Central memory CD8-positive, alpha-beta T cell (primary cell): ENCODE measurements at places on chromosomes 3 and 15.

DNA sequence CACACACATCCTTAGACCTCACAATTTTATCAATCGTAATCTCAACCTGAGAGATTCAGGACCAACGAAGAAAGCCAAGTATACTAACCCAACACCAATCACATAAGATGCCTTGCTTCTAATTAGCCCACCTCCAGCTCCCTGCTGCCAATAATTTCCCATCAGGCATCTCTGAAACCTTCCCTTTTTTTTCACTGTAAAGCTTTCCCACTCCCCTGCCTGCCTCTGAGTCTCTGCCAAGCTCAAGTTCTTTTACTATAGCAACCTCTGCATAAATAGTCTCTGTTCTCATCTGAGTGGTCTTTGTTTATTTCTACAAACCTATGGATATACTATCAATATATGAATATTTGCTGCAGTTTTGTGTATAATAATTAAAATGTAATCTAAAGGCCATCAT lies 86.5 kb downstream of the PIK3CB start:
- DNase-seq: no peak

DNA sequence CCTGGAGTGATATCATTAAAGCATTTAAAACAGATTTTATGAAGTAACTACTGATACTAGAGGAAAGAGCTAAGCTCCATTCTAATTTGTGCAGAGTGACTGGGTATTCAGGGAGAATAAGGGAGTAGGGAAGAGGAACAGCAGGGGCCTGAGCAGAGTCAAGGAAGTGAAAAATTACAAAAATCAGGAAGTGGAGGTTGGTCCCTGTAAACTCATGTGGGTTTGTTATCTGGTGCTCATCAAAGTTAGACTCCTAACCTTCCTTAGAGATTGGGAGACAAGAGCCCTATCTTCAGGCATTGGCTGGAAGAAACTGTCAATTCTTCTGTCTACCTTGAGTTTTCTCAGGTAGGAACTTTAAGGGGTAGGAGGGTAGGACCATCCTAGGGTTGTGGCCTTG lies 82.5 kb downstream of the NEK11 start:
- DNase-seq: no peak

- no peak for DNase-seq
Observed at GRCh38 chr3:49462222-49462621, 7.8 kb upstream of the DAG1 start.

DNA sequence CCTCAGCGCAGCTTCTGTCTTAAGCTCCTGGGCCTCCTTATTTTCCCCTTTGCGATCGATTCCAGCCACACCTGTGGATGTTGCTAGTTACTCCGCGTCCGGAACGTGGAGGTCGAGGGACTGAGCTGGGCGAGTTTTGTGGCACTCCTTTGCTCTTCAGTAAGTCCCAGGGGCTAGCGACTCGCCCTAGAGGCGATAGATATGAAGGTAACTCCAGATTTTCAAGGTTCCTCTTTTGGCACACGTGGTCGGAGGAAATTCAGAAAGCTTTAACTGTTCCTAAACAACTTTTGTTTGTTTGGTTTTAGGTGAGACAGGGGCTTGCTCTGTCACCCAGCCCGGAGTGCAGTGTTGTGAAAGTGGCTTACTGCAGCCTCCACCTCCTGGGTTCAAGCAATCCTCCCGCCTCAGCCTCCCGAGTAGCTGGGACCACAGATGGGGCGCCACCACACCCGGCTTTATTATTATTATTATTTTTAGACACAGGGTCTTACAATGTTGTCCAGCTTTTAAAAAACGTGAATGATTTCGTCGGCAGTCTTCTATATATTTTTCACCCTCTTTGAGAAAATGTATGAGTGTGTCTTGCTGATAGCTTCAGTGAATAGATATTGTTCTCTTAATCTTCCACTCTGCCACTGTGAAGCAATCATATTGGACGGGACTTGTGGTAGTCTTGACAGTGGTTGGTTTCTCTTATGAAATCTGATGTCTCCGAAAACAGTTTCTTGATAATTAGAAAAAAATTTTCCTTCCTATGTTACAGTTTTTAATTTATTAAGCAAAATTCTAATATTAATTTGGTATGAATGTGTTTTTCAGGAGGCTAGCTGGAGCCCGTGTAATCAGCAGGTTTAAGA lies 785 bp downstream of the MFSD1 start:
- DNase-seq: no peak

- peak; percentile 49 for DNase-seq
Observed at GRCh38 chr3:14425581-14426304, 23.3 kb downstream of the SLC6A6 start.

DNA sequence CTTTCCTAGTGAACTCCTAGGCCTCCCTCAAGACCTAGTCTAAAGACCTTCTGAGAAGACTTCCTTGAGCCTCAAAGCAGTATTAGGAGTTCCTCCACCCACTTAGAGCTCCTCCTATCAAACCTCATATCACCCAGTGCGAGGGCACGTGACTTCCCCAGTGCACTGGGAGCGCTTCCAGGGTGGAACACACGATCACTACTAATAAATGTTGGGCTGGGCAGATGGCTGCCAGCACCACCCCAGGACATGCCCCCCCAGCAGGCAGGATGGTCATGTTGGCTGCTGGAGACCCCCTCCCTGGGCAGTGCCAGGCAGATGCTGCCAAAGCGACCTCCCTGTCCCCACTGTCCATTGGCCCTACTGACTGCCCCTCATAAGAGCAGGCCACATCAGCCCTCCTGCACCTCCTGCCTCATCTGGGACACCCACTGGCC lies 8.5 kb upstream of the PLXND1 start:
- DNase-seq: no peak

GRCh38 chr15:25972141-25972675 lies 109.1 kb upstream of the ATP10A start:
- DNase-seq: no peak

DNA sequence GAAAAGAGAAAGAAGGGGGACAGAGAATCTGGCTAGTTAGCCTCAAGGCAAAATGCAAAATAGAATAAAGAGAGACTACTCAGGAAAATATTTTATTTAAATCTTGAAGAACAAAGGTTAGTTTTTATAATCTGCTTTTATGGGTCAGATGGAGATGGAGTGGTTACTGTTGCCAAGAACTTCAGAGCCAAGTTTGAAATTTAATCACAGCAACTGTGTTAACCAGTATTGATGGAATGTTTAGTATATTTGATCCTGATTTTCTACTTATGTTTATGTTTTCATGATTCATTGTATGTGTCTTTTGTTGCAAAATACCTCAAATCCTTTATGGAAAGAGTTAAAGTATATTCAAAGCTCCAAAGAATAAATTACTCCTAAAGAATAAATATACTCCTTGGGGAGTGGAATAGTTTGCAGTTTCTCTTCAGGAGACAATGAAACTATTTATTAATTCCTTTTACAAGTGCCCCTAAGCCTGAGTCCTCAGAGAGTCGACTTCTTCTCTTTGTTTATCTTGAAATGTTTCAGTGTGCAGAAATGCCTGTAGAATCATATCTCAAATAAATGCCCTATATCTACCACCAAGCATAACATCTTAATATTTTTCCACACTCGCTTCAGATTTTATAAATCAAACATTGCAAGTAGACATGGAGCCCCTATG lies 60.9 kb upstream of the THSD4 start:
- no peak for DNase-seq

DNA sequence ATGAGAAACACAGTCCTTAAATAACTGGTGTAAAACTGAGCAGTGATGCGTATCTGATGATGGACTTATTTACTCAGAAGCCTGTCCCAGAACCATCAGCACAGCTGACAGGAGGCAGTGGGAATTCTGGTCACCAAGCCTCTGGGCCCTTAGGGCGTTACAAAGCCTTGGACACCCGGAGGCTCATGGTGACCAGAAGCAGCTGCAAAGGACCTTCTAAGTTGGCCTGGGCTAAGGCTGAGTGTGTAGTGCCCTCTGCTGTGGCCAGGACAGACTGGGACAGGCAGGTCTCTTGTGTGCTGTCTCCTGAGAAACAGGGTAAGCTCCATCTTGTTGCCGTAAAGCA lies 168.9 kb downstream of the ATP10A start:
- DNase-seq: no peak

DNA sequence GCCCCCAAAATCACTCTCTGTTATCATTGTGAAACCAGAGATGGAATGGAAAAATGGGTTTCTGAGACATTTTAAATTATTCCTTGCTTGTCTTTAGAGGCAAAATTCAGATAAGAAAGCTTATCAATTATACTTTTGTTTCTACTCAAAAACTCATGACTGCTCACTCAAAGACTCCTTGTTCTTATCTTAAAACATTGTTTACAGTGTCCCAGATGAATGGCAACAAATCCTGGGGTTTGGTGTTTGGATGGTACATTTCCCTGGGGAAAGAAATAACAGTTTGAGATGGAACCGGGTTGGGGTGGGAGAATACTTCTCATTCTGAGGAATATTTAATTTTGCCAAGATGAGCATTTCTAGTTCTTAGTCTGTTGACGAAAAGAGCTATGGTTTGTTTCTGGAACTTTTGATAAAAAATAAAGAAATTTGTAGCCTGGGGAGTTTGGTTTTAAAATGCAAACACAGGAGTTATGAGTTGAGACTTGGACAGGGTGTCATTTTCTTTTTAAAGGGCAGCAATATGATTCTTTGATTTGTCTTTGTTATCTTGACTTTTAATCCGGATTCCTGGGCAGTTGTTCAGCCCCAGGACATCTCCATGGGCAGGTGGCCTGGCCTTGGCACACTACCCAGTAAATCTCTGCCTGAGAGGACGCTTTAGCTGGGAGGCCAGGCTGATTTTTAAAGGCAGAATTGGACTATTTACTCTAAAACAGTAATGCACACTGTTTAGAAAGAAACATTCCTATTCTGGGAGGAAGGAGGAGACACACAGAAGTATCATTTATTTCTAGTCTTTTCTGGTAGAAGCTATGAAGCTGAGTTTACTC lies 32.4 kb downstream of the BTD start:
- DNase-seq: no peak

GRCh38 chr15:63827113-63827512 lies 6.6 kb downstream of the HERC1 start:
- DNase-seq: no peak

- no peak for DNase-seq
Observed at GRCh38 chr3:158532099-158532734, 38.8 kb upstream of the MLF1 start.

DNA sequence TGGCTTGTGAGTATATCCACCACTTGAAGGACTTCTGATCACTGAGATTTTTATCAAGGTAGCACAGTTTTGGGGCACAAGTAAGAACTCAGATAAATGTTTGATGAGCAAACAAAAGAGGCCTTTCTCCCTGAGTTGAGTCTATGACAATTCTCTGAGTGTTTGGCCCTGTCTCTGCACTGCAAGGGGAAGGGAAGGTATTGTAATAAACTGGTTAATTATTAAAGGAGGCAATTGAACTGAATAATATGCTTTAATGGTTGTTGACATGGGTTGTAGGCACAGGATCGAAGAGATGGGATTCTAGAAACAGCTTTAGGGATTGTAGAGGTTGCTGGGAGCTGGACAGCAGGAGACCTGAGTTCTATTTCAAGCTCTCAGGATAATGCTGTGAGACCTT lies 95.0 kb upstream of the MRPL3 start:
- DNase-seq: no peak

DNA sequence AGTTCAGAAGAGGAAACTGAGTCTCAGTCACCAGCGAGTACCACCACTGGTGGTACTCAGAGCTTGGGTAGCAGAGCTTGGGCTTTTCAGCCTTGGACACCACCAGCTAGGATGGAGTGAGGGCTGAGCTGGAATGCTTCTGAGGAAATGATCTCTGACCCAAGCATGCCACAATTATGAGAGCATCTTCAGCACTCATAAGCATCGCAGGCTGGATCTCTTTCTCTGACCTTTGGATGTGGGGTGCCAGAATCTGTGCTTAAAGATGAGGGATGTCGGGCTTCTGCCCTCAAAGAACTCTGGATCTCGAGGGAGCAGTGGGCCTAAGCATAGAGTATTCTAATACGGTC lies 36.4 kb downstream of the ZNF710 start:
- DNase-seq: no peak

DNA sequence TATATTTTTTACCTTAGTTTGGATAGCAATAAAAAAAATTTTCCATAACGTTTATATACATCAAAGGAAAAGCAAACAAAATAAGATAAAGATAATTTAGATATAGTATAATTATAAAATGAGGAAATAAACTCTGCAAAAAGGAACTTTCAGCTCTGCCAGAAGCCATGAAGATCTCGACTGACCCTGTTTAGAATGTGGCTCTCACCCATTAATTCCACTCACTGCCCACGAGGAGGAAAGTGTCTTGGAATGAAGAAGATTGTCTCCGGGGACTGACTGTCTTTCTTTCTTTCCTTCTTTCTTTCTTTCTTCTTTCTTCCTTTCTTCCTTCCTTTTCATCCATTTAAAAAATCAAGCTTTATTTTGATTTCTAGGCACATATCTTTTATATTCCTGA lies 20.1 kb upstream of the PRR20G start:
- no peak for DNase-seq

DNA sequence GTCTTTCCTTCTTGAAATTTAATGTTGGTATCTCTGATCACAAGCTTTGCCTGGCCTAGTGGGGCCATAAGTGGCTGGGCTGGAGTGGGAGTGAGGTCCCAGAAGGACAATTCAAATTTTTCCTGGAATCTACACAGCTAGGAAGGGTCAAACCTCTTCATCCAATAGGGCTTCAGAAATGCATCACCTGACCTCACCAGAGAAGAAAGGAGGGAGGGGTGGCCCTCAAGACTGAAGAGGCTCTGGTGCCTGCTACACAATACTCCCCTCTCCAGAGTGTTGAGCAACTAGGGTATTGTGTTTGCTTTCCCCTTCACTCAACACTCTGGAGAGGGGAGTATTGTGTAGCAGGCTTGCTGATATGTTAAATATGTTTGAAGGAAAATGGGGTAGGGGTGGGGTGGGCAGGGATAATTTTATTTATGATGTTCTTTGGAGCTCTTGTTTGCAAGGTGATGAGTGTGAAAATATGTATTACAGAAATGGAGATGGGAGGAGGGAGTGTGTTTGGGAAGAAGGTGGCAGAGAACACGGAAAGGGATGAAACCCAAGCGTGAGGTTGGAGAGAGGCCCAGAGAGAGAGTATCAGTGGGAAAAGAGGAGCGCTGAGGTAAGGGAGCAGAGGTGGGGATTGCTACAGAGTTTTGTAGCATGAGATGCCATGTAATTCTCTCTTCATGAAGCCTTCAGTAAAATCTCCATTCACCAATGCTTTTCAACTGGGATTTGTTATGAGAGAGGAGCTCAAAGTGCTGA lies 5.7 kb upstream of the KLHL24 start:
- no peak for DNase-seq

DNA sequence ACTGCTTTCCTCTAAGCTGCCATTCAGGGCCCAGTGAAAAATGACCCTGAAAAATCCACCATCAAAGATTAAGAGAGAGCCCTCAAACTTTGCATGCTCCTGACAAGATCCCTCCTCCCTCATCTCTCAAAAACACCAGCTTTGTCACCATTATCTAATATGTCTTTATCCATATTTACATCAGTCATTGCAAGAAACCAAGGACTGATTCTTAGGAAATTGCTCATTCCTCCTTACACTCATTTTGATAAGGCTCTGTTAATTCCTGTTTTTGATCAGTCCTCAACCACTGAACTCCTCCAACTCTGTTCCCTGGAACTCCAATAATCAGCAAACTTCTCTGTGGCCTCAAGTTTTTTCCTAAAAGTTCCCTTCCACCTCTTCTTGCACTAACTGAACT lies 51.8 kb downstream of the CD200 start:
- DNase-seq: no peak
